ENCODE measurements at places on chromosomes 1 and 21.

- DNase-seq, result no peak
Measured at GRCh38 chr1:67148516-67149178, 13.9 kb upstream of the C1orf141 start.

DNA sequence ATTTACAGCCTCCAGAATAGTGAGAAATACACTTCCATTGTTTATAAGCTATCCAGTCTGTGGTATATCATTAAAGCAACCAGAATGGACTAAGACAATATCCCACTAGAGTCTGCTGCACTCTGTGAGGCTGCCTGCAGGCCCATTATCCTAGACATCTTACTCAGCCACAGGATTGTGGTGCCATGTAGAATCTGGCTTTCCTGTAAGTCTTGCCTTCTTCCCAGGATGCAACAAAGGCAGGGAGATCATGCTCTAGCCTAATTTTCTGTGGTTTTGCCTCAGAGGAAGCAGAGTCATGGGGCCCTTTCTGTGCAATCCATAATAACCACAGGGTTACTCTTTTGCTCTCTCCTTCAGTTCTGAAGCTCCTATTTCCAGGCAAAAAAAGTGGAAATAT is 299.1 kb upstream of the DEPDC1 start:
- no peak for DNase-seq

- DNase-seq, result no peak
Measured at GRCh38 chr1:223000632-223001031, 142.4 kb downstream of the TLR5 start.

DNA sequence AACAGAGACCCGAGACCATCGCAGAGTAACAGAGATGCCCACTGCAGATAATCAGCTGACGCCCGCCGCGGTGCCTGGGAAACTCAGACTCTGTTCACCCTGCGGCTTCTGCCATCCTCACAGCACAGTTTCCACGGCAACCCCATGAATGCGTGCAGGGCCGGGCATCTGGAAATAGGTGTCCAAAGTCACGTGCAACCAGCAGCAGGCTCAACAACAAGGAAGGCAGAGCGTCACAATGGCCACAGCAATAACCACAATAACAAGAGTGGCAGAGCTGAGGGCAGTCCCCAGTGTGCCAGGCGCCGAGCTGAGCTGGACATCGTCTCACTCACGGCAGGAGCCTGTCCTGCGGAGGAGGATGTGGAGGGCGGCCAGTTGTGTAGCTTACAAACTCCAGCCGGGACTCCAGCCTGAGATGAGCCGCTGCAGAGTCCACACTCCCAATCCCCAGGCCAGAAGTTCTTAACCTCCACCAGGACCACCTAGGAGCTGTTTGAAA is 102.0 kb downstream of the CRYAA start:
- DNase-seq, result no peak

- no peak for DNase-seq
Measured at GRCh38 chr1:77473690-77474089, 191.9 kb downstream of the AK5 start.

DNA sequence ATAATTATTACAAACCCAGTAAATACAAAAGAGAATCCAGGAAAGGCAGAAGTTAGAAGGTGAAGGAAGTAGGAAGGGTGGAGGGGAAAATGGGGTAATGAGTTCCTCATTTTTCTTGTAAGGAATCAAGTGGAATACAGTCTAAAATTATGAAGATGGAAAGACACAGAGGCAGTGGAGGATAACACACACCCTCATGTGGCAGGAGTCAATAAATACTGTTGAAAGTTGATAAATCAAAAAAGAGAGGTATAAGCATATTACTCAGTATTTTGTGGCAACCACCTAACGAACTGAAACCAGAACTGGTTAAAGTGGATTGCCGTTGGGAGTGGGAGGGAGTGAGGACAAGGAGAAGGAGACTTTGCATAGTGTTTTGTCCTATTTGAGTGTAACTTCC is 78.6 kb upstream of the SLC44A3 start:
- no peak for DNase-seq

- DNase-seq, result no peak
Measured at GRCh38 chr1:154463512-154463990, 38.5 kb upstream of the TDRD10 start.

DNA sequence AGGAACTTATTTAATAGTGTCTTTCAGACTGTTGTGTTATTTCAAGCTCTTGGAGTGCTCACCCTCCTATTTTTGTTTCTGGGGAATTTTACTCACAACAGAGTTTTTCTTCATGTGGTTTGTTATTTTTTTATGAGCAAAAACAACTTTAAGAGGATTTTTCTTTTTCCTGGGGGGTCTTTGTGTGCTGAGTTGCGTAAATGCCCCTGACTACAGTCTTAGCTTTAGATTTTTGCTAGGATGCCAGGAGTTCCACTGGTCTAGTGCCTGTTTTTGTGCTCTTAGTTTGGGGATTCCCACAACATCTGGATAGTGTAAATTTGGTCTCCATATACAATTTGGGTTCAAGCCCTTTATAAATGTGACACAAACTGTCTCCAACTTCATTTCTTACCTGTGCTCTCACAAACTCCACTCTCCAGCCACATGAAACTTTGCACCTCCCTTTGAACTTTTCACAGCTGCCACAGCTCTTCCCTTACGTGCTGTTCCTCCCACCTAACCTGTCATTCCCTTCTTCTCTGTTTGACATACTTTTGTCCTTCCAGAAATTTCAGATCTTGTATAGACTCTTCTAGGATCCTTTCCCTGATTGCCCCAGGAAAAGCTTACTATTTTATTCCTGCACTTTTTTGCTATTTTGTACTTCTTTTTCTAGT is 180.2 kb downstream of the CRB1 start:
- DNase-seq, result no peak

GRCh38 chr1:201766131-201766866 is 62.7 kb upstream of the IPO9 start:
- DNase-seq, result no peak

DNA sequence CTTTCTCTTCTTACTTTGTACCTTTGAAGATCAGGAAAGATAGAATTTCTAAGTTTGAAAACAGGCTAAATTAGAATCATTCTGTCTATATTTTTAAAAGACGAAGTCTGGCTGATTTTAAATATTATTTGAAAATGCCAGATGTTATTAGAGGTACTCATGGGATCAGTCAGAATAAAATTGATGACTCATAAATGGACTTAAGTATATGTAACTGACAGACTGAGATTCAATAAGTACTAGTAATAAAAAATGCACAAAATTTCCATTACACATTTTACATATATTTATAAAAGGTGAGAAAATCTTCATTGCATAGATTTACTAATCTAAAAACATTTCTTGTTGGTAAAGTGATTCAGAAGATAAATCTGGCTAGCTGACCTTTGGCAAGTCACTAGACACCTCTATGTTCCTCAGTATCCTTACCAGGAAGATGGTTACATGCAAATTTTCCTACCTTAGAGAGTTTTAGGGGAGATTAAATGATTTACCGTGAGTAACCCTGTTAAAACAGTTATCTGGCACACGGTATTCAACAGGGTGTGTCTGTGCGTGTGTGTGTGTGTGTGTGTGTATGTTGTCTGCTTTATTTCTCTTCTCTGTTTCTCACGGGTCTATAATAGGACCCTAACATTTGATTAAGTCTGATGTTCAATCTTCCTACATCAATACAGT is 189.0 kb downstream of the RUNX1 start:
- DNase-seq, result no peak

GRCh38 chr1:147808025-147808424 is 47.6 kb upstream of the GJA5 start:
- no peak for DNase-seq

DNA sequence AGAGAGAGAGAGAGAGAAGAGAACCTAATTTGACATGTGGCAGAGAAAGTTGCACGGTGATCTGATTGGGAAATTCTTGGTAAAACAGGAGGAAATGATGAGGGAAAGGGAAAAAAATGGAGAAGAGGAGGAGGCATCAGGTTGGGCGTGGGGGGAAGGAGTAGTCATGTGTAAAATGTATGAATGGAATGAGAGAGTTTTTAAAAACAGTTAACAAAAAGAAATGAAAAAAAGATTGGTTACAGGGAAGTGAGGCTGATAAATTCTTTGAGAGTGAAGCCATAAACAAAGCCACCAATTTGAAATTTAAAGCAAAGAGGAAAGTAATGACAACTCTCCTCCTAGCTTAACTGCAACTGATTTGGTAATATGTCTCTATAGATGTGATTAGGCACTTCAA is 409.2 kb downstream of the USH2A start:
- DNase-seq, result no peak

GRCh38 chr1:220003610-220004299 is 42.5 kb downstream of the EPRS1 start:
- DNase-seq, result no peak

DNA sequence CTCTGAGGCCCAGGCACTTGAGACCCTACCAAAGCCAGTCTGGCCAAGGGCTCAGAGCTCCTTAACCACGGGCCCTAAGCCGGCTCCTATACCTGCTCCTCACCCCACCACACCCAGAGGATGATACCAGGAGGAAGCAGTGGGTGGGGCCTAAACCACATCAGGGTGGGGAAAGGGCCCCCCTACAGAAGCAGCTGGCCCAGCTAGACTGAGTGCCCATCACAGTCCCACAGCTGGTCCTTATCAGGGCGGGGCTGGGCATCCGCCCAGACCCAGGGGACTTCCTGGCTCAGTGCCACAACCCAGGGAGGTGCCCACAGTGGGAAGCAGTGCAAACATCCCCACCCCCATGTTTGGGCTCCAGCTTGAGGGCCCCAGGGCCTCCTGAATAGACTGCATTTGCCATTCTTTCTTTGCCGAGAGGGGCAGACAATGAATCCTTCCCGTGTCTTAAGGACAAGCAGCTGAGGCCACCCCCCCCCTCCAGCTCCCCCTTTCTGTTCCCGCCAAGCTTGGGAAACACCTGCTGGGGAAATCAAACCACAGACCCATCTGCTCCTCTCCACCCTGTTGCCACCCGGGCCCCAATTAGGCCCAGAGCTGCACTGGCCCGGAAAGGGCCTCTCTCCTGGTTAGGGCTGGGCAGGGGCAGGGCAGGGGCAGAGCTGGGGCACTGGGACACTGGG is 6.2 kb downstream of the E2F2 start:
- no peak for DNase-seq

DNA sequence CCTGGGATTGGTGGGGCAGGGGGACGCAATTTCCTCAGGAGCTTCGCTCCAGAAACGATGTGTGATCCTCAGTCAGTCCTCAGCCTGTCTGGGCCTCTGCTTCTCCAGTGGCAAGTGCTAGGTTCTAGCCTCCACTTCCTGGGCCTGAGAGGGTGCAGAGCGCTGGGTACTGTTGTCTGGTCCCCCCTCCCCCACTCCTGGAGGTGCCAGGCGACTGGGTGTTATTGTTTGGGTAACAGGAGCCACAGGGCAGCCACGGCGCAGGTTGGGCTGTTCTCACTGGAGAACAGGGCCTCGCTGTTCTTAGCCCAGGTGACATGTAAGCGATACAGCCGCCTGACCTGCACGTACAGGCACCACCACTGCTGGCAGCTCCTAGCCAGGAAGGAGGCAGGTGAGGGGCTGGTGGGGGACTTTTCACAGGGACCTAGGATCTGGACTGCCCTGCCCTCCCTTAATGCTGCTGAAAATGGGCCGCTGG is 2.1 kb downstream of the RPS6KA1 start:
- DNase-seq, result no peak

- DNase-seq, result no peak
Measured at GRCh38 chr1:58318157-58319005, 228.1 kb downstream of the OMA1 start.

GRCh38 chr1:56654126-56654923 is 9.2 kb downstream of the PRKAA2 start:
- DNase-seq, result no peak

DNA sequence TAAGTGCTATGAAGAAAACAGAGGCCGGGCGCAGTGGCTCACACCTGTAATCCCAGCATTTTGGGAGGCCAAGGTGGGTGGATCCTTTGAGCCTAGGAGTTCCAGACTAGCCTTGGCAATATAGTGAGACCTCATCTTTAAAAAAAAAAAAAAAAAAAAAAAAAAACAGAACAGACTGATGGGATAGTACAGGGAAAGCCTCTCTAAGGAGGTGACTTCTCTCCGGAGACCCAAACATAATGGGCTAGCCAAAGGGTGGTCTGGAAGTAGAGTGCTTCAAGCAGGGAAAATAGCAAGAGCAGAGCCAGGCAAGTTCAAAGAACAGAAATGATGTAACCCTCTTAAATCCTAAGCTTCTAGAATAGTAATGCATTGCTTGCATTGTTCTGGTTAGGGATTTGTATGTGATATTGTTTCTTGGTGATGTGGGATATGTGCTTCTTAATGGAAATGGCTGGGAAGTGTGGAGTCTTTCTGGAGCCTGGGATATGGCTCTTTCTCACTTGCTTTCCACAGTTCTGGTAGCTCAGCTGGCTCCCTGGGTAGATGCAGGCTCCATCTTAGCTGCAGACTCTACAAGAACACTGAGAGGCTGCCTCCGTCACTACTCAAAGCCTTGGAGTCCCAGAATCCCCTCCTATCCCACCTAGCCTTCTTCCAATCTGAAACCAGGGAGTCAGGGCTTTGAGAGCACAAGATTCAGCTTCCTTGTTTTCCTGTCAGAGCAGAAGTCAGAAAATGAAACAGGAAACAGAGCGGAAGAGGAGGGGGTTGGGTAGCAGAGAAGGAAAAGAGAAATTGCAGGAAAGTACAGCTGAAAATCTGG is 1.9 kb upstream of the PIGV start:
- no peak for DNase-seq

DNA sequence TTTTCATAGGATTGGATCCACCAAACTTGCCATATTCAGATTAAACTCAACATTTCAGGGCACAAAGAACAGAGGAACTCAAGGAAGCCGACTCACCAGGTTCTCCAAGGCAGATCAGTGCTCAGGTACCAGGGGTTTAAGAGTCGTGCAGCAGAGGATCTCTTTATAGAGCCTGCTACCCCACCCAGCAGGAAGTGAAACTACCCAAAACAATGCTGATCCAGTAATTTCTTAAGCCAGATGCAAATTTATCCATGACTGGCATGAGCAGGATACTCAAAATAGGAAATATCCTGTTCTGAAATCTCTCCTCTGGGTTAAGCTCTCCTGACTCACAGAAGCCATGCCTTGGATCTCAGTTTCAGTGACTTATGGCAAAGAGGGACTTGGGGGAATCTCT is at the start of gene SPRR2A:
TSS of gene SPRR2A (minus strand) at position 138 of the 400 bp plus-strand sequence. CDS start 777 bp downstream, outside the sequence.
- DNase-seq, result no peak

DNA sequence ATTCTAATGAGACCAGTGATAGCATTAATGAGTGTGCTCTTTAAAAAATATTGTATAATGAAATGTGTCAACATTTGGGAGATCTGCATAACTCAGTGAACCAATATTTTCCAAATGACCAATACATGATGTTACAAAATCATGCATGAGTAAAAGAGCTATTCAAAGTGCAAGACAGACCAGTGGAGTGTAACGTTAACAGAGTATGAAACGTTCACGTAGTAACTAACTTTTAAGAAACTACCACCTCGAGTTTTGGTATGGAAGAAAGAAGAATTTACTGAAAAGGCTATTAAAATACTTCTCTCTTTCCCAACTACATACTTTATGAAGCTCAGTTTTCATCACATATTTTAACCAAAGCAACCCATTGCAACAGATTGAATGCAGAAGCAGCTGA is 9.6 kb upstream of the SLC6A9 start:
- DNase-seq, result no peak

DNA sequence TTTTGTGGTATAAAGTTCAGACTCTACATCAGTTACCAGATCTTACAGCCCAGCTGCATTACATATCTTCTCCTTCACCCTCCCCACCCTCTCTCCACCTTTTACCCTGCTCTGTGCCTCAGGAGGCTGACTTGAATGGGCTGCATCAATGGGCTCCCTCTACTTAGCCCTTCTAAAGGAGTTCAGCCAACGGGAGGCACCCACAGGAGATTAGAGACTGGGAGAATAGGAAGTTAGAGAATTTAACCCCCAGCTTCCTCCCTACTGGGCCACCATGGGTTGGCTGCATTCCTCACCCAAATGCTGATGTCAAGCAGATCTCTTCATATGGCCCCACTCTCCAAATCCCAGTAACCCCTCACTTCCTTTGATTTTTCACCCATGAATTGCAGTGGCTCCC is 17.1 kb upstream of the DUSP23 start:
- DNase-seq, result no peak

Measured in activated CD8-positive, alpha-beta memory T cell treated with anti-CD3 and anti-CD28 coated beads for 1 hour (primary cell).